NCI-H2029 (cell line): ENCODE measurements at places on chromosomes 3 and 15.

DNA sequence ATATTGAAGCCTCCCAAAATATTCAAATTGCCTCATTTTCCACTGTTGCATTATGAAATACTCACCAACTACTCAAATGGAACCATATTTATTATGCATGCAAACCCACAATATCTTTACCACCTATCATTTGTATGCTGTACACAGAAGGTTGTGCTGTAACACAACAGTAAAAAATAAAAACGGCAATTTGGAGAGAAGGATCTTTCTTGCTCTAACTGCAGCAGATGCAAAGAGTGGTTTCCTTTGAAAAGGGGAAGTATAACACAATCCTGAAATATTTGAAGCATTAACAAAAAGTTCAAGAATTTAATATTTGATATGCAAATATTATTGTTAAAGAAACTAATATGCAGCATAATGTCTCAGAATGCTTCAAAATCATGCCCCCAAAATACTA lies 244.5 kb upstream of the SUCLG2 start:
- no peak for DNase-seq

GRCh38 chr3:78986416-78987101 lies 781.2 kb downstream of the ROBO1 start:
- no peak for DNase-seq

DNA sequence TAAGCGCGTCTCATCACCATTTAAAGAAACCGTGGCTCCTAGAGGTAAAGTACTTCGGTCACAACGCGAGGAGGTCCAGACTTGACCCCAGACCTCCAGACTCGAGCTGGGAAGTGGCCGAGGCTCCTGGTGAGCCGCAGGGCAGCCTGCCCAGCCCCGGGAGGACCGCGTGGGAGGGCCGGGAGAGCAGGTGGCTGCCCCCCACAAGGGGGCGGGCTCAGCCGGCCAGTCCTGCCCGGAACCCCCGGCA lies at the start of gene SLC27A2:
Gene SLC27A2, plus strand, starts transcription at position 228 of the 250 bp plus-strand sequence. CDS start 232 bp downstream, outside the sequence.
- no peak for DNase-seq

- no peak for DNase-seq
These were observed 15.9 kb downstream of the RCN2 start for GRCh38 chr15:76947454-76947853.

DNA sequence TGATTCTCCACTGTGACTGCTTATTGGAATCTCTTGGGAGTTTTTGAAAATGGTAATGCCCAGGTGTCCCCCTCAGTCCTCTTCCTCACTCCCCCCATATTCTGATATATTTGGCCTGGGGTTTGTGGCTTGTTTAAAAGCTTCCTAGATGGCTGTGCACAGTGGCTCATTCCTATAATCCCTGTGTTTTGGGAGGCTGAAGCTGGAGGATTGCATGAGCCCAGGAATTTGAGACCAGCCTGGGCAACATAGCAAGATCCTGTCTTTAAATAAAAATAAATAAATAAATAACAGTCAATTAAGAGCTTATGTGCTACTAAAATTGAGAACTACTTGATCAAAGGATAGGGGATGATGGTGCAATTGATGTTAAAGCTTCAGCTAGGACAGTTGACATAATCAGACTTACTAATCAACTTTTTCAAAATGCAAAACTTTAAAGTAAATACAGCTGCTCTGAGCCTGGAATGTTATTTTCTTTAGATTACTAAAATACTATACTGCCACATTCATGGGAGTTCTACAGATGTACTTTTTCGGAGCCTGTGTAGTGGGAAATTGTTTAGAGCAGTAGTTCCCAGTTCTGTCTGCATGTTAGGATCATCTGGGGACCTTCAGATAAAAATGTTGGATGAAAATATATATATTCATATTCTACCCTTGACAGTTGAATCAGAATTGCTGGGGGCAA lies 33.4 kb downstream of the ARIH1 start:
- DNase-seq, result no peak

GRCh38 chr15:38168467-38169070 lies 84.1 kb upstream of the SPRED1 start:
- DNase-seq, result no peak

DNA sequence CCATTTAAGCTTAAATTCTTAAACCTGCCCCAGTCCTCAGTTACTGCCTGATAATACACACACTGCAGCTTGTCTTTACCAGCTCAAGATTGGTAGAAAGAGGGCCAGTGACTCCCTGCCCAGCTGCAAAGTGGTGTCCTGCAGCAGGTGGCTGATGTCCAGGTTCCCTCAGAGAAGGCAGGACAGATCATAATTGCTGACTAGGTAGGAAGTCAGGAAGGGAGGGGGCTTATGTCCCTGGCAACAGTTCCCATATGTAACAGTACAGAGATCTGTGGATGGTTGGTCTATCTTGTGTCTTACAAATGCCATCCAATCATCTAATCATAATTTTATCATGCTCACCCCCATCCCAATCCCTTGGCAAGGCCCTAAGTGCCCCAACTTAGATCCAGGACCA lies 492.1 kb upstream of the PPP2R3A start:
- no peak for DNase-seq

DNA sequence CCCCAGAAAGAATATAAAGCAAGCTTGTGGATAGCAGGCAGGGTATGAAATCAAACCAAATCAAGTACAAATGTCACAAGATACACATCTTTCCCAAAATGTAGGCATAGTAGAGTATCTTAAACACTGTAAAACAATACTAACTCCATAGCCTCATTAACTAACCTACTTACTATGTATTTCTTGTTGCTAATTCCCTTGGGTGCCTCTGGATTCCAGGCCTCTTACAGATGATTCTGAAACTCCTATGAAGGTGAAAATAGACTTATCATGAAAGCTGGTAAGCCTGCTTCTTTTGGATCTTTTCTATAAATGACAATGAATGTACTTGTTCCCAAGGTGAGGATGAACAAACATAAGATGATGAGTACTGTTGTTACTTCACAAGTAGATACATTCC lies 93.8 kb downstream of the FRMD5 start:
- no peak for DNase-seq

- DNase-seq, result no peak
These were observed 33.4 kb downstream of the GRIP2 start for GRCh38 chr3:14506626-14507304.

DNA sequence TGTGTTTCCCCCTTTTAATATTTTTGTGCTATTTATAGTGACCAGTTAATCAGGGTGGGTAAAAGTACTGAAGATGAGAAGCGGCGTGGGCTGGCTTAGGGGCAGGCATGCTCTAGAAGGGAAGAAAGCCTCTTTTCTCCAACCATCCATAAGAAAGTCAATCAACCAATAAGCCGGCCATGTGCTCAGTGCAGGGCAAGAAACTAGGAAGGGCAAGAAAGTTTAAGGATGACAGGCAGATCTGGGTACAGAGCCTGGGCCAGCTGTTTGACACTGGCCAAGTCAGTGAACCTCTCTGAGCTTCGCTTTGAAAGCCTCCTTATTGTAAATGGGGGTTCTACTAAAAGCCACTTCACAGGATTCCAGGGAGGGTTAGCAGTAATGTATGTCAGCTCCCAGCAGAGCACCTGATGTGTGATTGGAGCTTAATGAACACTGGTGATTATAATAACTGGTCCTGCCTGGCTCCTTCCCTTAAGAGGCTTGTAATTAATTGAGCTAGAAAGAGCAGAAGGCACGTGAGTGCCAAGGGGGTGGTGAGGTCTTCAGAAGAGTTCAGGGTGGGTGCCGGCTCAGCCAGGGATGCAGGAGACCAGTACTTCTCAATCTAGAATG lies 5.7 kb upstream of the CHRNA3 start:
- no peak for DNase-seq

DNA sequence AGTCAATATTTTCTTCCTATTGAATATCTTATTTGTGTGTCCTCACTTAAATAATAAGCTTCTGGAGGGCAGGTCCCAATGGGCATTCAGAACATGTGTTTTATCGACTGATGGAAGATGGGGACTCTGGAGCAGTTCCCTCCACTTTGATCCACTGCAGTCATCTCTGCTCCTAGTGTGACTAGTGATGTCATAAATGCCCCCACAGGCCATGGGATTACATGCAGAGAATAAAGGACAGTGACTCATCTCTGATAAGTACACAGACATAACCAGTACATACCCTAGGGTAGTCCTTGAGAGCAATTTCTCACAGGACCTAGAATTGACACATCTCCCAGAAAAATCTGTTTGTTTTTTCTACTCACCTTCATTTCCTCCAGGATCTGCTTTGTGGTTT lies 49.4 kb upstream of the FMN1 start:
- DNase-seq, result no peak

DNA sequence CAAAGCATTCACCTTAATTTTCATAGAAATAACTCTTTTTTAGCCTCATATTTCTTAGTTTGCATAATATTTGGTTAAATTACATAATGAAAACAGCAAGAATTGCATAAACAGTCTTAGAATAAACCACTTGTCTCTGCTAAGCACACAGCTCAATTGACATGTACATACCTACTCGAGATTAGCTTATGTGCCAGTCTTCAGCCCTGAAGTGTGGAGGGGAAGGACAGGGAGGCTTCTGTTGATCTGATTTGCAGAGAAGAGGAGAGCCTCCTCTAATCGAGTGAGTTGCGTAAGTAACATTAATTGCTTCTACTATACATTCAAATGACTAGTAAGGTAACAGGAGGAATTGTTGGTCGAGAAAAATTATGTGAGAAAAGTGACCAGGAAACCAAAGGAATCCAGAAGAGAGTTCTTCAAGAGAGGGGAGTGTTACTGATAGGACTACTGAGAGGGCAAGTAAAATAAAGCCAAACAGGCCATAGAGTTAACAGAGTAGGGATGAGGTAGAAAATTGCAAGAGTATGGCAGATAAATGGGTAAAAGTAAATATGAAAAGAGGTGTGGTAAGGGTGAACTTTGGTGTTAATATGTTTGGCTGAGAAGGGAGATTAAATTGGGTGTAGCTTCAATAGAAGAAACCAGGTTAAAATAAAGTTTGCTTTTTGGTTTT lies 7.1 kb upstream of the GOLIM4 start:
- DNase-seq, result peak; percentile 5

DNA sequence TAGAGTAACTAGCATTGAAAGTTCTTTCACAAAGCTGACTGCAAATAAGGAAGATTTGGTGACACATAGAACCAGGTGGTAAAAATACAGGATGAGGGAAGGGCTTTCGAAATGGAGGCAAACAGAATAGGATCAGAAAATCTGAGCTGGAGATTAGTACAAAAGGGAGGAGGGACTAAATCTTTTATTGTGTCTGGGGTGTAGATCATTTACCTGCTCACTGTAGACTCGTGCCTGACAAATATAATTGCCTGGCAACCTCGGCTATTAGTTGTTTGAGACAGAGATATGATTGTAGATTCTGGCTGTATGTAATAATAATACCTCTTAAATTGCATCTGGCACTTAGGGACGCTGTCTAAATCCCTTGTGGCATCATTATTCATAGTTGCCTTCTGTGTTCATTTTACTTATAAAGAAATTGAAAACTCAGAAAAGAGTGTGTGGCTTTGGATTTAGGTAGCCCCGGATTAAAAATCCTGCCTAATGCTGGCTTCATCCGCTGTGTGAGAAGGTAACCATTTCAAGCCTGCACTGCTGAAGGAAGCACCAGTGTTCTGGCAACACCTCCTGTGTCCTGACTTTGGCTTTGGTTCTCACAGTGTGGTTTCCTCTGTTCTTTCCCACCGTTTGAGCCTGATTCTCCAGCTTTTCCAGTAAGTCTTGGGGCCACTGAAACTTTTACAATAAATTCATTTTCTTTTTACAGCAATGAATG lies 25.0 kb upstream of the GPR160 start:
- DNase-seq, result no peak

- DNase-seq, result no peak
These were observed 514 bp upstream of the PPP4R2 start for GRCh38 chr3:72996121-72996472.

GRCh38 chr15:25767356-25768151 lies 95.6 kb downstream of the ATP10A start:
- no peak for DNase-seq

GRCh38 chr3:117586161-117586560 lies 876.6 kb downstream of the TUSC7 start:
- DNase-seq, result no peak

DNA sequence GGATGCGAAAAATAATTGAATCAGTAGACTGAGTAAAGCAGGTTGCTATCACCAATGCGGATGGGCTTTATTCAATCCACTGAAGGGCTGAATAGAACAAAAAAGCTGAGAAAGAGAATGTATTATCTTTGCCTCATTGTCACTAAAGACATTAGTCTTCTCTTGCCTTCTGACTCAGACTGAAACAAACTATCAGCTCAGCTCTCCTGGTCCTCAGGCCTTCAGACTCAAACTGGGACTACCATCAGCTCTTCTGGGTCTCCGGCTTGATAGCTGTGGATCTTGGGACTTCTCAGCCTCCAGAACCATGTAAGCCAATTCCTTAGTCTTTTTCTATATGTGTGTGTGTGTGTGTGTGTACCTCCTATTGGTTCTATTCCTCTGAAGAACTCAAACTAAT lies 12.6 kb downstream of the IFT57 start:
- no peak for DNase-seq

GRCh38 chr15:98796685-98797357 lies 148.5 kb downstream of the IGF1R start:
- no peak for DNase-seq

GRCh38 chr15:89419370-89419984 lies 76.9 kb downstream of the RHCG start:
- no peak for DNase-seq

DNA sequence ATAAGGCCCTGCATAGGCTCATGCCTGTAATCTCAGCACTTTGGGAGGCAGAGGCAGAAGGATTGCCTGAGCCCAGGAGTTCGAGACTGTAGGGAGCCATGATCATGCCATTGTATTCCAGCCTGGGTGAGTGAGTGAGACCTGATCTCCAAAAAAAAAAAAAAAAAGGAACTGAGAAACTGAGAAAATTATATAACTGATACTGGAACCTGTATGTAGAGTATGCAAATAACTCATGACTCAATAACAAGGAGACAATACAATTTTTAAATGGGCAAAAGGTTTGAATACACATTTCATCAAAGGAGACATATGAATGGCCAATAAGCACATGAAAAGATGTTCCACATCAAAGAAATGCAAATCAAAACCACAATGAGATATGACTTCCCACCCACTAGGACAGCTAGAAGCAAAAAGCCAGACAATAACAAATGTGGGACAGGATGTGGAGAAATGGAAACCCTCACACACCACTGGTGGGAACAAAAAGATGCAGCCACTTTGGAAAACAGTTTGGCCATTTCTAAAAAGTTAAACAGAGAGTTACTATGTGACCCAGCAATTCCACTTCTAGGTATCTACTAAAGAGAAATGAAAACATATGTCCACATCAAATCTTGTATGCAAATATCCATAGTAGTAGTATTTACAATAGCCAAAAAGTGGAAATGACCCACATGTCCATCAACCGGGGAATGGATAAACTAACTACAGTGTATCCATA lies 70.7 kb downstream of the IQSEC1 start:
- DNase-seq, result no peak
